ENCODE measurements at places on chromosomes 13 and 19.

DNA sequence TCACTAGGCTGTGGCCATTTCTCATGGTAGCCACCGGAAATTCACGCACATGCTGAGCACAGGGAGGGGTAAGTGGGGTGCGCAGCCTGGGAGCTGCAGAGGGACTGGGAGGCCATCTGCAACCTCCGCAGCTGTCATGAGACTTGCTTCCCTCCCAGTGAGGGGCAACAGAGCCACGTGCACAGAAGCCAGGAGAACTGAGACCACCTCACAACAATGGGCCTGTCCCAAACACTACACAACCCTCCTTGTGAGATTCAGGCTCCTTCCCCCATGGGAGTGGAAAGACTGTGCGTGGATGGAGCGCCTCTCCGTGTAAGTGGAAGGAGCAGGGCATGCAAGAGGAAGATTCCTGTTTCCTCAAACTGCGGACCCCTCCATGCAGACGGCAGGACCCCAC, 8.8 kb downstream of the C3 start:
- DNase-seq, result no peak

DNA sequence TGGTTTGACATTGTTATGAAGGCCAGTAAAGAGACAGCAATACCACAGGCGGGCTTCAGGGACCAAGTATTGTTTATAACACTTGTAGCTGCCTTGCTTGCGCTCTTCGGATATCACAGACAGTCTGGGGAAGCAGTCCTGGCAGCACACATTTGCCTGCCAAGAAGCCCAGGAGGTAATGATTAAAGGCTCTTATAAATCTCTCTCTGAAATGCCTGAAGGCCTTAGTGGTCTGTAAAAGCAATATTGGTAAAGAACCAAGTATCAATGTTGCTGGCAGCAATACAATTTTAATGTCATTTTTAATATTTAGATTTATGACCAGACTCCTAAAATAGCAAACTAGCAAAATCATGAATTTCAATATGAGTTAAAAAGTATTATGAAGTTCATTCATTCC, 1312.4 kb downstream of the PCDH9 start:
- no peak for DNase-seq

GRCh38 chr13:48156466-48156865, 61.6 kb upstream of the MED4 start:
- DNase-seq, result no peak

DNA sequence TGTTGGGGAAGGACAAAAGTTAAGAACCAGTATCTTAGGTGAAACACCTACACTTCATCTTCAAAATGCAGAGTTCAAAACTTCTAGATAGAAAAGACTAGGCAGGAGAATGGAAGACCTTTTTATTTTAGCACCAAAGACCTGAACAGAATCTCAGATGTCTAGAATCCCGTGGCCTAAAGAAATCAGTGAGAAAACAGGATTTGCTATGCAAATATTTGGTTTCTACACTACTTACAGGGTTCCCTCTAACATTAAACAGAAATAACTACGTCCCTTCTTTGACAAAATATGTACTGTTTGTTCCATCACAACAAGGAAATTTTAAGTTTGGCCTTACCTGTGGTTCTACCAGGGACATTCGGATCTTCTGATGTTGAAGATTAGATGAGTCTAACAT, 21.5 kb downstream of the DIS3 start:
- no peak for DNase-seq

DNA sequence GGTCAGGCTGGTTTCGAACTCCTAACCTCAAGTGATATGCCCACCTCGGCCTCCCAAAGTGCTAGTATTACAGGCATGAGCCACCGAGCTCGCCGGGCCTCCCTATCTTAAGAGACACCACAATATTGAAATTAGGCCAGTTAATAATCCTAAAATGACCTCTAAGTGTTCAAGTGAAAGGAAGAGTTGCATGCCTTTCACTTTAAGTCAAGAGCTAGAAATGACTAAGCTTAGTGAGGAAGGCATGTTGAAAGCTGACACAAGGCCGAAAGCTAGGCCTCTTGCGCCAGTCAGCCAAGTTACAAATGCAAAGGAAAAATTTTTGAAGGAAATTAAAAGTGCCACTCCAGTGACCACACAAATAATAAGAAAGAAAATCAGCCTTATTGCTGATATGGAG, 144.5 kb upstream of the FNDC3A start:
- no peak for DNase-seq

DNA sequence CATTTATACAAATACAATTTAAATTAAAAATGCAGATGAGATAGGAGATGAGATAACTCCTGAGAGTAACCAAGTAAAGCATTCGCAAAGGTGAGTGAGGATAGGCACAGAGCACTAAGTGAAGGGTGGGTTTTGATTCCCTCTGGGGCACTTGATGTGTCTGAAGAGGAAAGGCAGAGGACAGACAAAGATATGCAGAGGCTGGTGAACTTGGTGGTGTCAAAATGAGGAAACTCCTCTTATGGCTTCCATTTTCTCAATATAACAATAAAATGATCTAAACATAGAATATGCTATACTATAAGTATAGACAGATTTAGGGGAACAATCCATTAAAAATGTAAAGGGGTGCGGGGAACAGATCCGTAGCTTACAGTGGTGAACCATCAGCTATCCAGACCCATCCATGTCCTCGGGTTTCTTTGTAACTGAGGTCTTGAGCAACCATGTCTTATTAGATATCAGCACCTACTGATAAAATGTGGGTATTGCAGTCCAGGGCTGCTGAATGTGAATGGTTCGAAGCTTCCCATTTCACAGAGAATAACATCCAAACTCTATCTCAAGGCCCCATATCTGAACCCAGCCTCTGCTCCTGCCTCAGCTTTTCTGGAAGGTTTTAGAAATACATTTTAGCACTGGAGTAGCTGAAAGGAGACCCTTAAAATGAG, 73.9 kb upstream of the SLC10A2 start:
- DNase-seq, result no peak

- no peak for DNase-seq
These were observed 589 bp downstream of the RBM26 start for GRCh38 chr13:79405501-79405830.

GRCh38 chr19:9828551-9829063, 889 bp downstream of the UBL5 start:
- DNase-seq, result no peak

- DNase-seq, result no peak
These were observed 19.3 kb downstream of the AP1M1 start for GRCh38 chr19:16216744-16217670.

DNA sequence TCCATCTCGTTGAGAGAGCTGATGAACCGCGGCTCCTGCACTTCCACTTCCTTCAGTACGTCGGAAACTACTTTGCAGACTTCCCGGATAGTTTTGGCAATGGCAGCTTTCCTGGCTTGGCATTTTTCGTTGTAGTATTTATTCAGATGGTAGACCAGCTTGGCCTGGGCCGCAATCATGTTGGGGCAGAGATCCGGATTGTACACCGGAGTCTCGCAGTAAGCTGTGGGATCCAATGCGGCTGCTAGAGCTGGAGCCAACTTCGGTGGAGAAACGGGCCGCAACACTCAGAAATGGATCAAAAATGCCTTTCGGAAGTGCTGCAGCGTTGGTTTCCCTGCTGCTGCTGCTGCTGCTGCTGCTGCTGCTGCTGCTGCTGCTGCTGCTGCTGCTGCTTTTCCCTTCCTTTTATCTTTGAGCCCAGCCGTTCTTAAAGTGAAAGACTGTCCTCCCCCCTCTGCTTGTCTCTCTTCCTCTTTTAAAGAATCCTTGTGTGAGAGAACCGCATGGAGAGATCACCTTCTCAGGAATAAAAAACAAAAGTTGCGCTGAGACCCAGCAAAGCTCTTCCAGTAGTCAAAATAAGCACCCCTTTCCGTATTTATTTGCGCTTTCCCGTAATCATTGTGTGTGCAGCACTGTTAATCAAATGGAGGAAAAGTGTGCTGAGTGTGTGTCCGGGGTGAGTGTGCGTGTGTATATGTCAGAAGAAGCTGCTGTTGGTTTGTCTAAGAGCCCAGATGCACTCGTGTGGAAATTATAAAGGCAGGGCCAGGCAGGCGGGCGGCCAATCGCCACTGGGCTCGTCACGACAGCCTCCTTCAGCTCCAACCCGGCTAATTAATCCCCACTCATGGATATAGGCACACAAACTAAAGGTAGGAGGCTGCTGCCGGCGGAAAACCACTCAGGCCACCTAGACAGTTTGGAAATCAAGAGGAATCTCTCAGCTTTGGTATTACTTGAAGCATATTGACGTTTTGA, at the start of gene MAB21L1:
Gene MAB21L1 (minus strand): TSS at position 730 of the 984 bp plus-strand sequence. CDS start 551 bp downstream, at position 179.
- peak; percentile 70 for DNase-seq

DNA sequence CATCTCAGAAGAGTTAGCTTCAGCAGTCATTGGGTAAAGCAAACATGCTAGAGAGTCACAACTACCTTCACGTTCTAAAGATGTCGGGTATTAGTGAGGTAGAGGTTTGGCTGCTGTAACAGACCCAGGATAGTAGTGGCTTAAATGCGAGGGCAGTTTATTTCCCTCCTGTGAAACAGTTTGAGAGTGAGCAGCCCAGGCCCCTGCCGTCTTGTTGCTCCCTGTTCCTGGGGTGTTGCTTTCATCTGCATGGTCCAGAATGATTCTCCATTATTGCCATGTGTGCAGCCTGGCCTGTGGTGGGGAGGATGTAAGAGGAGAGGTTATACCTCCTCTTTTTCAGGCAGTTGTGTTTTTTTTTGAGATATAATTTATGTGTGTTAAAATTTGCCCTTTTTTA, 63.7 kb downstream of the SIPA1L3 start:
- DNase-seq, result no peak

DNA sequence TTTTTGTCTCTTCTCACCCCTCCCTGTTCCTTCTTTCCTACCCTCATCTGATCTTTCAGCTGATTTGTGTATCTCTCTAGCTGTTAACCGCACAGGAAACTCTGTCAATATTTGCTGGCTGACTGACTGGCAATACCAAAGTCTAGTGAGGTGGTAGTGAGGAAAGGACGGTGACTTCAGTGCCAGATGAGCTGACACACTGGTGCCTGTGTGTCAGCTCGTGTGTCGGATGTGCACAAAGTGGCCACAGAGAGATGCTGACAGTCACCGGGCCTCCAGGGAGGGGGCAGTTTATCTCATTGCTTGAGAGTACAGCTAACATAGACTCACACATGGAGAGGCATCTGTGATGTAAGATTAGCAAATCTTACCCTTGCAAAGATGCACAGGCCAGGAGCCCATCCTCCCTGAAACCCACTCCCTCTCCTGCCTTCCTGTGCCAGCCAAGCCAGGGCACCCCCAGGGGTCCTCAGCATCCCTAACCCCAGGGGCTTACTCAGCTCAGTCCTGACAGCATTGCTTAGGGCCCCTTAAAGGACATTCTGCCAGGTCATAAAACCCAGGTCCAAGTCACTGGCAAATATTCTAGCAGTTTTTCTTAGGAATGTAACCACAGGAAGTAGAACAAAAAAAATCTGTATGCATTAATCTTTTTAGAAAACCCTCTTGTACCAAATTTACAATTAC, 80.2 kb downstream of the SHISA2 start:
- DNase-seq, result no peak

DNA sequence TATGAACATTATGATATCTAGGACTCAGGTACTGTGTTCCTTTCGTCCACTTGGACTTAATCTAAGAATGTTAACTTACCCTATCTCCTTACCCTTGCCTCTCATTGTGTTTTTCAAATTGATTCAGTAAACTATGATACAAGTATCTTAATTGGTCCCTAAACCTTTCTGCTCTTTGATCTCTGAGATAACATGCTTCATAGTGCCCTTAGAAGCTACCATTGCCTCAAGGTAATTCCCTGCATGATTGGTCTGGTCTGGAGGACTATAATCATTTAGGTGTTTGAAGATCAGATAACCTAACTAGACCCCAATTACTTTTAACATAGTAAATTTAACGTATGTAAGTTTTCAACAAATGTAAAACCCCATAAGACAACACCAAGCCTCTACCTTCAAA, 169.9 kb upstream of the NBEA start:
- no peak for DNase-seq

DNA sequence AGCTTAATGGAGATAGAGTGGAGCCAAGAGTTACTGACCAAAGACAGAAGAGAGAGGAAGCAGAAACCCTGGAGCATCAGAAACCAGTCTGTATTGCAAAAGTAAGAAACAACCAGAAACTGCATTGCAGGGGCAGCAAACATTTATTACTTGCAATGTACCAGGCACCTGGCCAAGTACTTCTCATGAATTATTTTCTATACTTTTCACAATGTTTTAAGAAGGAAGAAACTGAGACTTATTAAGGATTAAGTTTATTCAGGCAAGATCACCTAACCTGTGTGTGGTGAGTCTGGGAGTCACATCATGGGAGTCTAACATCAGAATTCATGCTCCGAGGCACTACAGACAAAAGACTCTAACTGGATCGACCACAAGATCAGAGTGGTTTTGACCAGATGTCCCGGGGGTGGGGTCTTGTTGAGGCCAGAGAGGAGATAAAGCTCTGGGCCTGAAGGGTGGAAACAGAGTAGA, 47.4 kb downstream of the TNFRSF19 start:
- DNase-seq, result peak; percentile 78

DNA sequence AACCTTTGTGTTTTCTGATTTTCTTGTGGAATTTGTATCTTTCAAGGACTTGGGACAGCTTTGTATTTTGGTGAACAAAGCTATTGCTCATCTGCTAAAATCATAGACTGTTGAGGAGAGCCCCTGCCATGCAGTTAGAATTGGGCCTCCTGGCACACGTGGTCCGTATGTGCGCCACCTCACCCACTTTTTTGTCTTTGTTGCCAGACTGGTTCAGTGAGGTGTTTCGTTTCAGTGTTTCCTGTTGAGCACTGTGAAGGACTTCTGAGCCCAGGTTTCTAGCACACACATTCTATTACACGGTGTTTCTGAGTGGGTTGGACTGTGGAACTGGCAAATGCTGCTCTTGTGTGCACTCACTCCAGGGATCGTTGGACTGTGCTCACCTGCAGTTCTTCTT, 37.6 kb upstream of the RNF113B start:
- no peak for DNase-seq
